ENCODE measurements at places on chromosomes 11 and 22.

- DNase-seq = no peak
Measured at GRCh38 chr11:118918686-118919280, 6.9 kb downstream of the BCL9L start.

DNA sequence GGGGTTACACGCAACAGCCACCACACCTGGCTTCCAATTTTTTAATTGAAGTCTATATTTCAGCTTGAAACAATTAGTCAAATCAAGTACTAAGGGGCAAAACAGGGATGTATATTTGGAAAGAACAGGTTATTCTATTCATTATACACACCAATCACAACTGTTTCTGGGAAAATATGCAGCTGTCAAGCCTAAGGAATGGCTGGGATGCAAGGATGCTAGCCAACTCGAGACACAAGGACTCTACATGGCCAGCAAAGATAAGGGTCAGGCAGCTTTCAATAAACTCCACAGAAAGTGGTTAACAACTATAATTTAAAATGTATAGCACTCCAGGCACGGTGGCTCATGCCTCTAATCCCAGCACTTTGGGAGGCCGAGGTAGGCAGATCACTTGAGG lies 126.8 kb upstream of the APOA1 start:
- no peak for DNase-seq

DNA sequence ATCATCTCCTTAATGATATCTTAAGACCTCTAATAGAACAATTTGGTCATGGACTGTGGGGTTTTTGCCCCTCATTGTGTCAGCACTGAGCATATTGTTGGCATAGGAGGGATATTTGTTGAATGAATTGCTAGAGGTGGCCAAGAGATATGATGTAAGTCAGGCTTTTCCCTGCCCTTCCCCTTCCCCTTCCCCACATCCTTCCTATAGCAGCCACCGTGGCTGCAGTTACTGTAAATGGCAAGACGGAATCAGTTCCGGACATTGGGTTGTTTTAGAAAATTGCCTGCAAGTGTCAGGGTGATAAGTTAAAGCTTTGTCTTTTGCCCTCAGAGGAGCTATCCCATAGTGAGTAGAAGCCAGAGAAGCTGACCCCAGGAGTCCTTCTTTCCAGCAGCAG lies 23.0 kb downstream of the LIMK2 start:
- no peak for DNase-seq

GRCh38 chr22:37105154-37105553 lies 4.4 kb downstream of the TMPRSS6 start:
- DNase-seq = no peak

- DNase-seq = no peak
Measured at GRCh38 chr11:92595052-92595451, 370.4 kb downstream of the FAT3 start.

DNA sequence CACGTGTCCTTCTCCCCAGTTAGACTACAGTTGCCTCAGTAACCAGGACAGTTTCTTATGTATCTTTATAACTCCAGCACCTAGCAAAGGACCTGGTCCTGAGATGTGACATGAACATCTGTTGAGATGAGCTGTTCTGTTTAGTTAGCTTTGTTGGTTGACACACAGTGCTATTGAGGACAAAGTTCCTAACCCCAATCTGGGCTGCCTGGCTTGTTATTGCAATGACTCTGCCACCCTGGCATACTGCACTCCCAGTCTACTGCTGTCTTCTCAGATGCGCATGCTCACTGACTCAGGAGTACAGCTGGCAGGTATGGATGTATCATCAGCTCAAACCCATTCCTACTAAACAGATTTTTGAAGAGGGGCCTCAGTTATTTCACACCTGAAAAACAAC lies 7.4 kb downstream of the DESI1 start:
- no peak for DNase-seq

DNA sequence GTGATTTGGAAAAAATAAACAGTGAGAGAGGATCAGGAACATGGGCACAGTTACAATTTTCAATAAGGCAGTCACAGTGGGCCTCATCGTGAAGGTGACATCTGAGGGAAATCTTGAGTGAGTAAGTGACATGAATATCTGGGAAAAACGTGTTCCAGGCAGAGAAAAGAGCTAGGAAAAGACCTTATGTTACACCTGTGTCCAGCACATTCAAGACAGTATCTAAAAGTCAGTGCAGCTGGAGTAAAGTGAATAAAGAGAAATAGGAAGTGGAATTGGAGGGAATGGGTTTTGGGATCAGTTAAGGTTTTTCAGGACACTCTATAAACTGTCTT lies 827.5 kb upstream of the FAT3 start:
- no peak for DNase-seq

- DNase-seq = no peak
Measured at GRCh38 chr11:3667149-3668035, 3.8 kb downstream of the CHRNA10 start.

DNA sequence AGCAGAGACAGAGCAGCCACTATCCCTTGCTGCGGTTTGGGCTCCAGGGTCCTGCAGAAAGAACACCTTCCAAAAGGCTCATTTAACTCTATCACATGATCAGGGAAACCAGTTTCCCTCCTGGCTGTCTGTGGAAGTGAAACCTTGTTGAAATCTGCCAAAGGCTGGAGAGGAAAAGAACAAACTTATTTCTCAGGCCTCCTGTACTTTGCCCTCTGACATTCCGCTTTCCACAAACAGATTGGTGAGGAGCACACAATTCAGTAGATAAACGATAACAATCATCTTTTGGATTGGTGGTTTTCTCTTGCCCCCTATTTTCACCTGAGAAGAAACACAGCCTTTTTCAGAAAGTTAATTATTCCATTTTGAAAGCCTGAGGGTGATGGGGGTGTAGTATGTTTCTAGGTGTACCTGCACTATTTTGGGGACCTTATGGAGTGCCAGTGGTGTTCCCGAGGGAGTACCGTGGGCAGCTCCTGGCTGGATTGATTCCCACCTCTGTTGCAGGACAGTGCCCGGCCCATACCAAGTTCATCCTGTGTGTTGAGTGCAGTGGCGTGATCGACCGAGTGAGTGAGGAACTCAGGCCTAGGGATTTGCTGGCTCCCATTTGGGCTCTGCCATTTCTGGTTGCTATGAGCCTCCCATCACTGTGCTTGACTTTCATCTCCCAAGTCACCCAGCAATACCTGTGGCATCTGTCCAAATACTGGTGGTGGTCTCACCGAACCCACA lies 102.0 kb downstream of the TBC1D22A start:
- DNase-seq = no peak

- DNase-seq = no peak
Measured at GRCh38 chr11:18599739-18600230, at the start of gene MISFA. Gene MISFA, plus strand, starts transcription at chr11:18599789. Its CDS starts 140 bp downstream, at chr11:18599929.

DNA sequence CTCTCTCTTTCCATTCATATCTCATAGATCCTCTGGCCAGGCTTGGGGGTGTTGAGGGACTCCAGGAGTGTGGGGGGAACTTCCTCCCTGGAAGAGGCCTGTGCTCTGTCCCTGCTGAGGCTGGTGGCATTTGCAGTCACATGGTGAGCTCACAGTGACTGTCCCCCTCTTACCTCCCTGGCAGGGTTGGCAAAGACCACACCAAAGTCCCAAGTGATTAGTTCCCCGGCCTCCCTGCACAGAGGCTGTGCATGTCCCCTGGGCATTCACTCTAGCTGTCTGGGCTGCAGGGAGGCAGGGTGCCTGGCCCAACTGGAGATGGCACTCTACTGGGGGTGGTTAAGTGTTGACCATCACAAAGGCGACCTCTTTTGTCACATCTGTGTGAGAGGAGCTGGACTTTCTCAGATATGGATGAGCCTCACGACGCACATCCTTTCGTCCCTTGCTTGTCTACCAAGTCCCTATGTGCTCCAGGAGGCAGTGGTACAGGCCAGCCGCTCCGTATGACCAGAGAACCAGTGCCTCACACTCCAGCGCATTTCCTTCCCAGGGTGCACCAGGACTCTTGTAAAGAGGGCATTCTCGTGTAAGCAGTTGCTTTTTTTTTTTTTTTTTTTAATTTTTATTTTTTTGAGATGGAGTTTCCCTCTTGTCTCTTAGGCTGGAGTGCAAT lies 8.8 kb downstream of the TANGO2 start:
- no peak for DNase-seq

GRCh38 chr22:50542416-50542927 lies 3.2 kb upstream of the KLHDC7B start:
- DNase-seq = no peak

GRCh38 chr11:119683783-119684182 lies 45.2 kb downstream of the NECTIN1 start:
- no peak for DNase-seq

DNA sequence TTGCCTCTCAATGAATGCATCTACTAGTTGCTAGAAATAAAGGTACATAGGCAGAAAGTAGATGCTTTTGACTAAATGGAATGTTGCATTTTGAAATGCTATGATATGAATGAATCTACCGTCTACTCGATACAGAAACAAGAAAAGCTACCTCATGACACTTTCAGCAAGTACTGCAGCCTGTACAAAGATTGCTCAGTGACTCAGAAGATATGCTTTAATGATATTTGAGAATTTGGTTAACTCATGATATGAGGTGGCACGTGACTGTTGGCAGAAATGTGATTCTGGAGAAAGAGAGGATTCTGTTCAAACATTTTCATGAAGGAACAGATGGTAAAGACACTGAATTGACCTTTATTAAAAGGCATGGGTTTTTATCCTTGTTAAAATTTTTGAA lies 76.0 kb downstream of the HSD17B12 start:
- no peak for DNase-seq

GRCh38 chr22:23893121-23893944 lies 850 bp upstream of the MIF start:
- DNase-seq = no peak
